ENCODE measurements at places on chromosomes 3 and 15. TPM values are rescaled to one million over a fixed set of nuclear protein-coding genes. Genes with fewer than 3 reads are reported as not detected.

The TMEM158 gene
- 2.7 TPM for total RNA-seq

The BCL2A1 gene
- total RNA-seq, result not detected

The SERPINI2 gene
- not detected for total RNA-seq

The DNASE1L3 gene
- total RNA-seq, result 1.7 TPM

The FGF12 gene
- total RNA-seq, result 1.2 TPM
